Esophagus squamous epithelium (tissue), 5 donors: ENCODE measurements at places on chromosomes 4 and X. TPM values are rescaled to one million over a fixed set of nuclear protein-coding genes. Genes with fewer than 3 reads are reported as not detected.

- H3K27me3 ChIP-seq = no peaks in the 10 kb centered on the region
- no peaks in the 10 kb centered on the region for H3K4me1 ChIP-seq
- no peak for DNase-seq
- H3K4me3 ChIP-seq = no peak overlapping the region
- H3K36me3 ChIP-seq = no peaks in the 10 kb centered on the region
- no peak overlapping the region for H3K27ac ChIP-seq
Observed at GRCh38 chr4:146545102-146545501, 23.4 kb upstream of the SLC10A7 start.

DNA sequence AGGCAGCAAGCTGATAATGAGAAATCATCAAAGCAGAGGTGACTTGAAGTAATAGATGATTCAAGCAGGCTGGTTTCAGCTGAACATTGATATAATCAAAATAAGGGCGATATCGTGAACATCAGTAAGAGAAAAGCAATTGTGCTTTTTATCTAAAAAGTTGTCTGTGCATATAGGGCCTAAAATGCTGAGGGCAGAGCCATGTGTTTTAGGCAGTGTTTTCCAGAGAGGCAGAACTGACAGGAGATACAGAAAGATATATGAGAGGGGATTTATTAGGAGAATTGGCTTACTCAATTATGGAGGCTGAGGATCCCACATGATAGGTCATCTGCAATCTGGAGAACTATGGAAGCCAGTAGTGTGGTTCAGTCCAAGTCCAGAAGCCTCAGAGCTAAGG is 136.5 kb upstream of the NPY2R start:
- no peak for DNase-seq
- H3K27me3 ChIP-seq = no peaks in the 10 kb centered on the region
- no peak overlapping the region for H3K27ac ChIP-seq
- no peaks in the 10 kb centered on the region for H3K36me3 ChIP-seq
- no peak overlapping the region for H3K4me3 ChIP-seq

DNA sequence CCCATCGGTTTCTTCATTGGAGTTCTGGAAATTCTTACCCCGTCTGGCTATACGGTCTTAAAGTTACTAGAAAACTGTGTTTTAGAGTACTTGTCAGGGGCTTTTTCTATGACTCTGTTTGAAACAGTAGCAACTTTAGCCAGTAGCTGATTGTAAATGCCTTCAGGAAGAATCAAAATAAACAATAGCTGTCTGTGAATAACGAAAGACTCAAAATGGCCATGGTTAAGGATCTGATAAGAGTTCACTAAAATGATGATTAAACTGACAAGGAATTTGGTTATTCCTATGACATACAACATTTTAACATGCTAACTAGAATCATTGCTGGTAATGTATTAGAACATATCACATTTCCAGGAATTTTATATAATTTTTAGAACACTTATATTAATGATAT is 191.0 kb downstream of the EVC2 start:
- H3K27me3 ChIP-seq = no peaks in the 10 kb centered on the region
- no peak for DNase-seq
- H3K4me1 ChIP-seq = no peaks in the 10 kb centered on the region
- H3K36me3 ChIP-seq = no peaks in the 10 kb centered on the region
- H3K27ac ChIP-seq = no peak overlapping the region

The XPNPEP2 gene
- not detected for total RNA-seq

- H3K4me3 ChIP-seq = no peak overlapping the region
- DNase-seq = no peak
- peaks cover 5% of the 10 kb centered on the region for H3K4me1 ChIP-seq
- peak overlapping the region; percentile 46 for H3K27ac ChIP-seq
- H3K36me3 ChIP-seq = no peaks in the 10 kb centered on the region
Observed at GRCh38 chr4:145879598-145879997, 59.0 kb downstream of the ZNF827 start.

GRCh38 chr4:19324184-19324583 is 927.5 kb upstream of the SLIT2 start:
- no peak overlapping the region for H3K27ac ChIP-seq
- no peaks in the 10 kb centered on the region for H3K27me3 ChIP-seq
- H3K4me3 ChIP-seq = no peak overlapping the region
- DNase-seq = no peak
- H3K36me3 ChIP-seq = no peaks in the 10 kb centered on the region

DNA sequence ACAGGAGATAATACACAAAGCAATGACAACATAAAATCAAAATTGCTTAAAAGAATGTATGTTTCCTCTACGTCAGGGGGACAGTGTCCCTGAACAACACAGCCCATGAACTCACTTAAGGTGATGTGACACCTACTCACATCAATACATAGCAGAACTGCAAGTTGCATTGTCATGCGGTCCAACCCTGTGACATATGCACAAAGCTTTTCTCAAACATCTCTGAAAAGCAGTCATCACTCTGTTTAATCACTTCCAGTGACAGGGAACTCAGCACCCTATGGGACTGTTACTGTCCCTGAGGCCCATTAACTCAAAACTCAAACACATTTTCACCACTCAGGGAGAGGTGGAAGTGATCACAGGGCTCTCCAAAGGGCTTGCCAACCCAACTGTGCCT is 2.4 kb downstream of the STX18 start:
- no peak overlapping the region for H3K27ac ChIP-seq
- H3K4me3 ChIP-seq = no peak overlapping the region
- no peaks in the 10 kb centered on the region for H3K36me3 ChIP-seq
- no peak for DNase-seq
- H3K4me1 ChIP-seq = peaks cover 3% of the 10 kb centered on the region

GRCh38 chr4:12178614-12179610 is 750.2 kb upstream of the HS3ST1 start:
- no peaks in the 10 kb centered on the region for H3K4me1 ChIP-seq
- no peak overlapping the region for H3K27ac ChIP-seq
- H3K36me3 ChIP-seq = no peaks in the 10 kb centered on the region
- H3K27me3 ChIP-seq = no peaks in the 10 kb centered on the region
- H3K4me3 ChIP-seq = no peak overlapping the region

- no peak for DNase-seq
- peaks cover 25% of the 10 kb centered on the region for H3K4me1 ChIP-seq
- peak overlapping the region; percentile 73 for H3K27ac ChIP-seq
- no peaks in the 10 kb centered on the region for H3K36me3 ChIP-seq
Observed at GRCh38 chr4:185587427-185588161, 52.3 kb upstream of the PDLIM3 start.

DNA sequence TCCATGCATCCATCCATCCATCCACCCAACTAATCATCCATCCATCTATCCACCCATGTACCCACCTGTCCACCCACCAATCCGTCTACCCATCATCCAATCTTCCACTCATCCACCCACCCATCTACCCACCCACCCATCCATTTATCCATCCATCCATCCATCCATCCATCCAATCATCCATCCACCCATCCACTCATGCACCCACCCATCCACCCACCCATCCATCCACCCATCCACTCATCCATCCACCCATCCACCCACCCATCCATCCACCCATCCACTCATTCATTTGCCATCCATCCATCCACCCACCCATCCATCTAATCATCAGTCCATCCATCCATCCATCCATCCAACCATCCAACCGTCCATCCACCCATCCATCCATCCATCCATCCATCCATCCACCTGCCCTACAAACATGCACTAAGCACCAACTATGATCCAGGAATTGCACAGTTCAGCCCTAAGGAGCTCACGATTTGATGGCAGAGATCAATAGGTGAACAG is 21.3 kb upstream of the MXD4 start:
- H3K36me3 ChIP-seq = no peaks in the 10 kb centered on the region
- no peak for DNase-seq
- H3K27ac ChIP-seq = no peak overlapping the region
- H3K27me3 ChIP-seq = no peaks in the 10 kb centered on the region
- no peaks in the 10 kb centered on the region for H3K4me1 ChIP-seq
